ENCODE measurements at places on chromosomes 5 and 9. TPM values are rescaled to one million over a fixed set of nuclear protein-coding genes. Genes with fewer than 3 reads are reported as not detected.

- no peak for DNase-seq
Observed at GRCh38 chr9:130998597-130999244, 10.3 kb upstream of the LAMC3 start.

BASP1 gene
- 164 TPM for total RNA-seq

GRCh38 chr9:8428389-8428788, 628.8 kb upstream of the DMAC1 start:
- DNase-seq, result no peak

DNA sequence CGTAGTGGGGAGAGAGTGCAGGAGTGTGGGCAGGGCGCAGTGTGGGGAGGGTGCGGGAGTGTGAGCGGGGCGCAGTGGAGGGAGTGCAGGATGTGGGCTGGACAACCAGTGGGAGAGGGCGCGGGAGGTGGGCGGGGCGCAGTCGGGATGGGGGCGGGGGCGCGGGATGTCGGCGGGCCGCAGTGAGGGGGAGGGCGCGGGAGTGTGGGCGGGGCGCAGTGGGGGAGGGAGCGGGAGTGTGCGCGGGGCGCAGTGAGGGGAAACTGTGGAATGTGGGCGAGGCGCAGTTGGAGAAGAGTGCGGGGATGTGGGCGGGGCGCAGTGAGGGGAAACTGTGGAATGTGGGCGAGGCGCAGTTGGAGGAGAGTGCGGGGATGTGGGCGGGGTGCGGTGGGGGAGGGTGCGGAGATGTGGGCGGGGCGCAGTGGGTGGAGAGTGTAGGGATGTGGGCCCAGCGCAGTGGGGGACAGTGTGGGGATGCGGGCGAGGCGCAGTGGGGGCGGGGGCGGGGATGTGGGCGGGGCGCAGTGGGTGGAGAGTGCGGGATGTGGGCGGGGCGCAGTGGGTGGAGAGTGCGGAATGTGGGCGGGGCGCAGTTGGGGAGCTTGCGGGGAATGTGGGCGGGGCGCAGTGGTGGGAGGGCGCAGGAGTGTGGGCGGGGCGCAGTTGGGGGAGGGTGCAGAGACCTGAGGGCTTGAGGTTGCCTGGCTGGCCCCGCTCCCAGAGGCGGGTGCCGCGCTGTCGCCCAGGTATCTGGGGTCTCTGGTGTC, at the start of gene NXNL2:
Gene NXNL2 (plus strand): TSS at position 723 of the 770 bp plus-strand sequence. CDS start 257 bp downstream, outside the sequence.
- peak; percentile 75 for DNase-seq

DNA sequence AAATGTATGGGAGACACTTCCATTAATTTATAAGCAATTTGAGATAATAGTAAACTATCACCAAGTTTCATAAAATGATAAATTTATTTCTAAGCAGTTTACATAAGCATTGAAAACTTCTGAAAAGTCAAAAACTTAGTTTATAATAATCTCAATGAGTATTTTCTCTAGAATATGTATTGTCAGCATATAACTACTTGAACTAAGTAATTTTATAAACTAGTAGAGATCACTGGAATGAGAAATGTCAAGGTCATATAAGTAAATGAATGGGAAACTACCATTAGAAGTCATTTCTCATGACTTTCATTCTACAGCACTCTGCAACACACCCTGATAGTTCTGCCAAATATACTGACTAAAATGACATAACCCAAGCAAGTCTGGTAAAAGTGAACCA, 3.4 kb downstream of the TBCA start:
- DNase-seq, result no peak

LHX3 gene
- total RNA-seq, result not detected

- DNase-seq, result no peak
Observed at GRCh38 chr9:112218908-112219307, 43.8 kb upstream of the SUSD1 start.

All from LHCN-M2 (cell line).